ENCODE measurements at places on chromosomes 7 and 10. TPM values are rescaled to one million over a fixed set of nuclear protein-coding genes. Genes with fewer than 3 reads are reported as not detected.

The TEX47 gene
- not detected for polyA plus RNA-seq

The OPN1SW gene
- 1.2 TPM for polyA plus RNA-seq

The NPC1L1 gene
- 2.1 TPM for polyA plus RNA-seq

The C7orf57 gene
- 0.47 TPM for polyA plus RNA-seq

The MAGI2 gene
- polyA plus RNA-seq, result 39.1 TPM

The HGF gene
- 3.1 TPM for polyA plus RNA-seq

The CCDC3 gene
- 10.0 TPM for polyA plus RNA-seq

The PPP1R9A gene
- polyA plus RNA-seq, result 32.3 TPM

DNA sequence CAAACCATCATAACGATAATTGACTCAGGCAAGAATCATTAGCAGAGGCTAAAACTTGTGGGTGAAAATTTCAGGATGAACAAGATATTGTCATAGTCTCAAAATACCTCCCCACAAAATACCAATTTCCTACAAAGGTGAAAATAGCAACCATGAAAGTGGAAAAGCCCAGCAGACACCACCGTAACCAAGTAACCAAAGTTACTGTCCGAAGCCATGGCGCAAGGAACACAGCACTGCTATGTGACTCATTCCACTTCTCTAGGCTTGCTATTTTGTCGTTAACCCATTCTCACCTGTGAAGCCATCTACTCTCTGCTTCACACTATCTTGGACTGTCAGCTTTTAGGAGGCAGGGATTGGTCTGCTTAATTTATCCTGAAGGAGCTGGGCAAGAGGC lies 113.8 kb upstream of the CACUL1 start:
- no peak for DNase-seq

DNA sequence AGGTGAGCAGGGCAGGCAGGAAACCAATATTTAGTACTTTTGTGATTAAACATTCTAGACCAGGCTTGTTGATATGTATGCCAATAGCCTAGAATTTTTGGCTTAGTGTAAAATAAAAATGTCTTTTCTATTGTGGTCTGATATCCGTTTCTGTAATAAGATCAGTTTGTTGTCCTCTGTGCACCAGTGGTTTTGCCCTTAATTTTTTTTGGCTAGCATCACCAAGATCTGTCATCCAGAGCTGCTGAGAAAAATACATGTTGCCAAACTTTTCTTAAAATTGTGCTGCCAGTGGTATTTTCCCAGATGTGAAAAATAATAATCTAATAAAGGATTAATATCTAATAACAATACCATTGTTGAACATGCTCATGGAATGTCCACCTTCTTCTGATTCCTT lies 115.6 kb downstream of the TWIST1 start:
- no peak for DNase-seq

- DNase-seq, result no peak
Observed at GRCh38 chr10:38147686-38148085, 53.5 kb downstream of the ZNF37A start.

- no peak for DNase-seq
Observed at GRCh38 chr7:138961159-138961558, 20.0 kb downstream of the KIAA1549 start.

- DNase-seq, result no peak
Observed at GRCh38 chr10:17961551-17962422, 10.1 kb downstream of the SLC39A12 start.

- DNase-seq, result no peak
Observed at GRCh38 chr7:71186535-71187057, 54.7 kb downstream of the GALNT17 start.

DNA sequence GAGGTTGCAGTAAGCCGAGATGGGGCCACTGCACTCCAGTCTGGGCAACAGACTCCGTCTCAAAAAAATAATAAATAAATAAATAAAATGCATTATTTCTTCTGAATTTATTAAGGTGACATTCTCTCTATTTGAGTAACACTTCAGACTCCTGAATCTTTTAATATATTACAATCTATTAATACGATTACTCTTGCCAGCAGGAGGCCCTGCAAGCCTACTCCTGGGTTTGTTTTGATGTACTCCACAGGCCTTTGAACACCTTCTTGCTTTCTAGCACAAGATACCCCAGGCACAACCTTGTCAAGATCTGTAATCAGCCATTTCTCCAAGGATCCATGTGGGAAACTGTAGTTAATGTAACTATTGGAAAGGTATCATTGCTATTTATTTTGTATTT lies 63.5 kb downstream of the COBL start:
- DNase-seq, result no peak
